ENCODE measurements at places on chromosomes 7 and 10. TPM values are rescaled to one million over a fixed set of nuclear protein-coding genes. Genes with fewer than 3 reads are reported as not detected.

Gene TSC22D4
- total RNA-seq = 68.2 TPM

Gene VWA2
- total RNA-seq = not detected

Gene SRRM3
- total RNA-seq = 3.4 TPM

Gene GCK
- total RNA-seq = 2.7 TPM

Gene CCDC3
- total RNA-seq = 86.0 TPM

Gene MRC1
- 15.1 TPM for total RNA-seq

Gene SKIDA1
- total RNA-seq = not detected

Gene VWDE
- not detected for total RNA-seq

Gene GPC2
- not detected for total RNA-seq
